ENCODE measurements at places on chromosomes 5 and 9.

GRCh38 chr5:35182910-35183535 is 47.3 kb downstream of the PRLR start:
- peak; percentile 28 for DNase-seq

- DNase-seq, result no peak
Measured at GRCh38 chr9:137308057-137308619, 6.1 kb upstream of the NRARP start.

- no peak for DNase-seq
Measured at GRCh38 chr5:42429694-42430093, 6.5 kb downstream of the GHR start.

- no peak for DNase-seq
Measured at GRCh38 chr5:16590685-16591084, 26.1 kb downstream of the RETREG1 start.

DNA sequence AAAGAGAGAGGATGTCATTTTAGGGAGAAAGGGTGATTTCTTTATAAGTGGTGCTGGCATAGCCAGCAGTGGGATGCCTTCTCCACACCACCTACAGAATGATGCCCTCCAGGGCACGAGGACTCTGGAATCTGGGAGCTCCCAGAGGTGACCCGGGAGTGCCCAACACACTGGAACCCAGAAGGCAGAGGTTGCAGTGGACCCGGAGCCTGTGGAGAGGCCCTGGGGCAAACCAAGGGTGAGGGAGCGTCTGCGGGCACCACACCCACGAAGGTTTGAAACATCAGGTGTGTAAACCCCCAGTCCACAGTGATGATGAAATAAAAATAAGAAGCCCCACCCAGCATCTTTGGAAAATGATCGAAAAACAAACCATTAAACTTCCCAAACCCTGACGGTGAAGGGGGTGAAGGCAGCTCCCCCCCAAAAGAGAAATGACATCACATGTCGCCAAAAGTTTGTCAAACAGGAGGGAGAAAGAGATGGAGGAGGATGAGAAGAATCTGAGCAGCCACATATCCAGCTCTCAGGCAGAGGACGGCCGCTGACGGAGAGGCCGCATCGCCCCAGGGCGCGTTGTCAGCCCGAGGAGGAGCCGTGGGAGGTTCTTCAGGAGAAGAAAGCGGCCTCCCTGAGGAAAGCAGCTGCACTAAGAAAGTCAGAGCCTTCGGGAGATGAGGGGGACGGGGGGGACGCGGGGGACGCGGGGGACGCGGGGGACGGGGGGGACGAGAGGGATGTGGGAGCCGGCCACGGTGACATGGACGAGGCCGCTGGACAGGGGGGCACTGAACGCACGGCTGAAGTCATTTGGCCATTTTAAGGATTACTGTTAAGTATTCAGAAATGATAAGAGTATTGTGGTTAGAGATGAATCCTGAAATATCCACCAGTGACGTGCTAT is 43.1 kb upstream of the NSMF start:
- DNase-seq, result no peak

DNA sequence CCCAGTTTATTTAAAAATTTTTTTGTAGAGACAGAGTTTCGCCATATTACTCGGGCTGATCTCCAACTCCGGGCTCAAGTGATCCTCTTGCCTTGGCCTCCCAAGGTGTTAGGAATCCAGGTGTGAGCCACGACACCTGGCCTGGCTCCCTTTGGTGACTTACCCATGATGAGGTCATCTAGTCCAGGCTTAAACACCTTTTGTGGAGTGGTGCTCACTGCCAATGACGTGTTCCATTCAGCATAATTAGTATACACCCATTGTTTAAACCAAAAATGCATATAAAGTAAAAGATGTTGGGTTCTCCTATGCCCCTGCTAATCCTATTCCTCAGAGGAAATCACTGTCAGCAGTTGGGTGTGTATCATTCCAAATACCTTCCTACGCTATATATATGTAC is 91.0 kb downstream of the HSPA4 start:
- no peak for DNase-seq

DNA sequence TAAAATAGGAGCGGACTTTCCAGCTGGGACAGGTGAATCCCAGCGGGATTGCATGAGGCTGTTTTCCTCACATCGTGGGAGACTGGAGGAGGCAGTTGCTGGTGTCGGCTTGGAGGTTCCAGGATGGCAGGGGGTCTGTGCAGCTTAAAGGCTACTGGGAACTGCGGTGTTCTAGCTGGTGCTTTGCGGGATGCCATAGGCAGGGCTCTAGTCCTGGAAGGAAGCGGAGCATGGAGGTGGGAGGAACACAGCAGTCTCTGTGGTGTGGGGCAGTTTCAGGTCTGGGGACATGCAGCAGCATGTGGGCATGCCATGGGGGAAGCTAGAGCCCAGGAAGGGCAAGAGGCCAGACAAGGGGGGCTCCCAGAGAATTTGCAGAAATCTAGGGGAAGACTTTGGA is 141.5 kb downstream of the NSG2 start:
- DNase-seq, result no peak

DNA sequence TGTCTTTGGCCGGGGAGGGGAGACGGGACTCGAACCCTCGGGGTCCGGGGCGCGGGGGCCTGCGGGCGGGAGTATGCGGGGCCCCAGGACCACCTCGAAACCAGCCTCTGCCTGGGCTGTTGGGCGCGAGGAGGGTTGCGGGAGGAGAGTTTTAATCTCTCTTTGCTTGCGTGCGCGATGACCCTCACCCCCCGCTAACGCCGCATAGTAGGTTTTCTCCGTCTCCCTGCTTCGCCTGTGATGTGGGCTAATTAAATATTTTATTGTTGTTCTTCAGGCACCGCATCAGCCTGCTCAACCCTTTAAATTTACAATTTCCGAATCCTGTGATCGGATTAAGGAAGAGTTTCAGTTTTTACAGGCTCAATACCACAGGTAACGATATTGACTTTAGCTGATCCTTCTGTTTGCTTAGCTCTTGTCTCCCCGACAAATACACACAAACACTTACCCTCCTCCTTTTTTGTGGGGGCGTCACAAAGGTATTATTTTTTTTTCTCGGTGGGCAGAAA is 1.7 kb downstream of the TLE4 start:
- DNase-seq, result no peak

DNA sequence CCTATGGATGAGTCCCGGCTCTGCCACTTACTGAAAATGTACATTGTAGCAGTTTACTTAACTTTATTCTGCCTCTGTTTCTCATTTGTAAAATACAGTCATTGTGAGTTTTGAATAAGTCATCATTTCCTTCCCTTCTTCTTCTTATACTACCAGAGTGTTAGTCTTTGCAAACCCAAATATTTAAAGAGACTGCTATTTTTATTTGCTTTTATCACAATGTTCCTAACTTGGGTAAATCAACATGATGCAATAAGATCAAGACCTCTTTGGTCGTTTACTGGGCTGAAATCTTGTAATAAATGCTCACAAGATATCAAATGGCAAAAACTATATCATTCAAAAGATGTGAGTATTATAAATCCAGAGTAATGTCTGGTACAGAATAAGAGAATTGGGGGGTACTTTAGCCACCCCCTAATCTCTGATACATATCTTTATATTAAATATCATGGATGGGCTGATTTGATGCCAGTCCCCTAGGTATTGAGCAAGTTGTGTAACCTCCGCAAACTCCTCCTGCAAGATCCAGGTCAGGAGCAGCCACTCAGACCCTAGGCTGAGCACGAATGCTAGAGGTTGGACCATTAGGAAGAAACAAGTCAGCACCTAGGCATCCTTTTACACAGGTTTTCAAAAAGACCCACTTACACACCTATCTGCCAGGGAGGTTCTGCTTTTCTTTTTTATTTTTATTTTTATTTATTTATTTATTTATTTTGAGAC is 13.3 kb upstream of the GLDC start:
- DNase-seq, result no peak

- DNase-seq, result no peak
Measured at GRCh38 chr5:6774721-6775204, 61.5 kb downstream of the TENT4A start.

- DNase-seq, result no peak
Measured at GRCh38 chr5:148070621-148071020, 6.8 kb downstream of the SPINK5 start.

DNA sequence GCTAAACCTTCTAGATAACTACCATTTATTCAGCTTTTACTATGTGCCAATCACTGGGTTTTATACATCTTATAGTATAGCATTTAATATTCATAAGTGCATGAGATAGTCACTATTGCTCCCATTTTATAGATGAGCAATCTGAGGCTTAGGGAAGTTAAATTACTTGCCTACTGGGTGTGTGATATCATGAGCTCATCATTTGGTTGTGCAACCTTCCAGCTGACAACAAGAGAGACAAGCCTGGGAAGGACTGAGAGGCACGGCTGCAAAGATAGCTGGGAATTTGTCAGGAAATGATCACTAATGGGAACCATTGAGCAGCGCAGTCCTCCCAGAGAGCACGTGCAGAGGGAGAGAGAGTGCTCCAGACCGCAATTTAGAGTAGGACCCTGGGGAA is 481.6 kb upstream of the KIF2A start:
- DNase-seq, result no peak

DNA sequence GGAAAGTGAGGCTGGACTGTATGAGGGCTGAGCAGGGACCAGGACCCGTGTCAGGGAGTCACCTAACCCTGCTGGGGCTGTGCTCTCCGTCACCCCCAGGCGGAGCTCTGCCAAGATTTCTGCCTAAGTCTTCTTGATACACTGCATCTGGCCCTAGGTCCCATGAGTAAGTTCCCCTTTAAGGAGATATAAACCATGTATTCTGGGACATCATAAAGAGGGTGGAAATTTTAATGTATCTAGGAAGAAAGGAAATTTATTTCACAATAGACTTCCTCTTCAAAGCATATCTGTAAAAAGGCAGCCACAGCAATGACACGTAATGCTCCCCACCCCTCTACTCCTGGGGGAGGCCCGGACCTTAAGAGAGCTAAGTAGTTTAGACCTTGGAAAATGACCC is 183.4 kb downstream of the FBXL7 start:
- DNase-seq, result no peak

GRCh38 chr5:35302544-35302943 is 72.3 kb upstream of the PRLR start:
- no peak for DNase-seq

DNA sequence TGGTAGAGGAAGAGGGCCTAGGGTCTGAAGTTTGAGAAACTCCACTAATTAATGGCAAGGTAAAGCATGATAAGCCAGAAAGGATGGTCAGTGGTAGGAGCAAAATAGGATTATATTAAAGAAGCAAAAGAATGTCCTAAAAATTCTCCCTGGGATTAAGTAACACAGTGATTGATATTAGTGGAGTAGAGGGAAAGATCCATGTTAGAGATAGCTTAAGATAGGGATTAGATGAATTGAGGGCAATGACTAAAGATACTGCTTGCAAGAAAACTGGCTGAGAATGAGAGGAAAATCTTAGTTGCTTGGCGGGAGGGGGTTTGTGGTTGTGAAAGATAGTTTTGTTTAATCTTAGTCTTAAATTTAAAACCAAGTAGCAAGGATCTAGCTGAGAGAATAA is 255.6 kb downstream of the EPB41L4A start:
- no peak for DNase-seq
